ELF-1 (cell line): ENCODE measurements at places on chromosomes 4 and X.

- peak; percentile 60 for DNase-seq
Observed at GRCh38 chr4:165364452-165365080, 14.2 kb upstream of the CPE start.

GRCh38 chrX:132004728-132005127 is 18.4 kb upstream of the STK26 start:
- DNase-seq, result peak; percentile 33

DNA sequence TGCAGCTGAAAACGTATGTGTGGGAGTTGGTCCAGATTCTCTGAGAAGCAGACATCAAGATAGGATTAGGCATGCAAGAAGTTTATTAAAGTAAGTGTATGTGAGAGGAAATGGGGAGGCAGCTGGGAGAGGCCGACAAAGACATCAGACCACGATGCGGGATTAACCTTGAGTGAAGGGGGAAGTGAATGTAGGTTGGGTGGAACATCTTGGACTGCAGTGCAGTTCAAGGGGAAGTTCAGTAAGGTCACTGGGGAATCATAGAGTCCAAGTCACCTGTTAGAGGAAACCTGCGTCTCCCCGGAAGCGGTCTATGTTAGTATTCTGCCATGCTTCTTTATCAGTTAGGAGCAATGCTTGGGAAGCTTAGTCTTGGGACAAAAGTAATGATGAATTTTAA is 22.0 kb downstream of the CXCL8 start:
- no peak for DNase-seq

DNA sequence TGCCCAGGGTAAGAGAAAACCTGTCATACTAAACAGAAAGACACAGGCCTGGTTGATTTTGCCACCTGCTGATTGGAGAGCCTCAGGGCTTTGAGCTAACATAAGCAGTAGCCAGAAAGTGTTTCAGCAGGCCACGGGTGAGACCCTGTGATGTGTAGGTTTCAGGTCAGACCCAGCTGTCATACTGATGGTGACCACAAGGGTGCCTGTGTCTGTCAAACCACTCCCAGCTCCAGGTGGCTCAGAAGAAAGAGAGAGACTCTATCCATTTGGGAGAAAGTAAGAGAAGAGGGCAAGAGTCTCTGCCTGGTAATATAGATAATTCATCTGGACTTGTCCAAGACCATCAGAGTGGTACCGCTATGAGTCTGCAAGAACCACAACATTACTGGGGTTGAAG is 72.8 kb upstream of the NLRP2B start:
- DNase-seq, result peak; percentile 79

DNA sequence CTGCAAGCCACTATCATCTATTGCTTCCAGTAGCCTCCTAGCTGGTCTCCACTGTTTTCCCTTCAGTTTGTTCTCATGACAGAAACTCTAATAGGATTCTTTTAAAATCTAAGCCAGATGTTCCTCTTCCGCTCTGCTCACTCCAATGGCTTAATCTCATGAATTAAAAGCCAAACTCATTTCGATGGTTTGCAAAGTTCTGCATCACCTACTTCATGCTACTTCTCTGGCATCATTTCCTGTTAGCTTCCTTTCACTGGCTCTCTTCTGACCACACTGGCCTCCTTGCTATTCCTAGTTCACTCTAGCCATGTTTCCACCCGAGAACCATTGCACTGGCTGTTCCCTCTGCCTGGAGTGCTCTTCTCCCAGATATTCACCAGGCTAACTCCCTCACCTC is 102.0 kb upstream of the LSM6 start:
- no peak for DNase-seq

GRCh38 chr4:180377741-180378140 is 1865.5 kb upstream of the TENM3 start:
- no peak for DNase-seq

DNA sequence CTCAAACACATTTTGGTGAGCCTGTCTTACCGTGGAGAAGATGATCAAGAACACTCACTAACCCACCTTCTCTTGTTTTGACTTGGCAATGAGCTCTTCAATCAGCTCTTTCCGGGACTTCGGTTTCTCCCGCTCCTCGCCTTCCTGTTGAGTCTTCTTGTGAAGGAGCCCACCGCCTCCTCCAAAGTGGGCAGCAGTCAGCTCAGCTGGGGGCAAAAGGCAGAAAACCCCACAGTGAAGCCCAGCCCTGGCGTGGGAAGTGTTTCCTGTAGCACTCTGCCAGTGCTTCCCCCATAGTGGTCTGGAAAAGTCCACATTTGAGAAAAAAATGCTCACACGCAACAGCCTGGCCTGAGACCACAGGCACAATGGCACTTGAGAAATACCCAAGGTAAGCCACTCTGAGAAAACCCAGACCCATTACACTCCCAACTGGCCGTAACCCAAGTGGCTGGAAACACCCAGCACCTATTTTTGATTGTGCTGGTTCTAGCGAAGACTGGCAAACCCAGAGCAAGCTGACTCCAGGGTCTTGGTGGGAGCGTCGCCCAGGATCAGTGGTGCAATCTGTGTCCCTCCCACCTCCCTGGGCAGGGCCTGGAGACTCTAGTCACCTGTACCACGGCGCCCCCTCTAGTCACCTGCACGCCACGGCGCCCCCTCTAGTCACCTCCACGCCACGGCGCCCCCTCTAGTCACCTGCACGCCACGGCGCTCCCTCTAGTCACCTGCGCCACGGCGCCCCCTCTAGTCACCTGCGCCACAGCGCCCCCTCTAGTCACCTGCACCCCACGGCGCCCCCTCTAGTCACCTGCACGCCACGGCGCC is 8.6 kb downstream of the NOP14 start:
- peak; percentile 80 for DNase-seq

DNA sequence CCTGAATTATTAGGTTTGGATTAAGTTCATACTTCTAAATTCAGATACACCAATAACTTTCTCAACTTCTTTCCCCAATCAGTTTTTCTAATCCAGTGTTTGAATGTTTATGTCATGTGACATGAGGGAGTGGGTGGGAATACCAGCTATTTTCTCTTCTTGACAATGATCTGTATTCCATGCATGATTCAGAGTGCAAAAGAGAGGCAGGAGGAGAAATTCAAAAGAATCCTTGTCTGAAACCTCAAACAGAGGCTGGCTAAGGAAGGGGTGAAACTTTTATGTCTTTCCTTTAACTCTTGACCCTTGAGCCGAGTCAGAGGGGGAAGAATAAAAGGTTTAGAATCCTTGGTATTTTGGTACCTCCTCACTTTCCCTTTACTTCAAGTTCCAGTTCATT is 544.7 kb downstream of the SPRY1 start:
- no peak for DNase-seq

GRCh38 chr4:27096142-27096824 is 235.6 kb downstream of the STIM2 start:
- DNase-seq, result peak; percentile 12

DNA sequence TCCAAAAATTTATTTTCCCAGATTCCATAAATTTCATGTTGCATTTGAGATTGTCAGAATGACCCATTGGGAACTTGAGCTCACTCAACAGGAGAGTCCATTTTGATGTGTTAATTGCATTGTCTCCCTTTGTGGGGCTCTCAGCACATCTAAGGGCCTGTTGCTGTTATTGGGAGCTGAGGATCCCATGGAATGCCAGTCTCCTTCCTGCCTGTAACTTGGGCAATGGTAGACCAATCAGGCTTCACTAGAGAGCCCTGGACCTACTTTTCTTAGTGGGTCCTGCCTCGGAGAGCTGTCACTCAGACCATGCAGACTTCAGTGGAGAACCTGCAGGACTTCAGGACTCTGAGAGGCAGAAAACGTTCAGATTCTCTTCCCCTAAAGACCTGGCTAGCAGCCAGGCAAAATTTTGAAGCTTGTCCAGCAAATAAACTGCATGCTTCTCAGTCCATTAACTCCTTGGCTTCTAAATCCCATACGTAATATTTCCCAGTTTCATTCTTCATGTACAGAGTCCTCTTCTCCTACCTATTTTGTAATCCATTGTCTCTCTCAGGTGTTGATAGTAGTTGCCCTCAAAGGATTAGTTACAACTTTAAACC is 25.1 kb downstream of the OCRL start:
- peak; percentile 5 for DNase-seq

DNA sequence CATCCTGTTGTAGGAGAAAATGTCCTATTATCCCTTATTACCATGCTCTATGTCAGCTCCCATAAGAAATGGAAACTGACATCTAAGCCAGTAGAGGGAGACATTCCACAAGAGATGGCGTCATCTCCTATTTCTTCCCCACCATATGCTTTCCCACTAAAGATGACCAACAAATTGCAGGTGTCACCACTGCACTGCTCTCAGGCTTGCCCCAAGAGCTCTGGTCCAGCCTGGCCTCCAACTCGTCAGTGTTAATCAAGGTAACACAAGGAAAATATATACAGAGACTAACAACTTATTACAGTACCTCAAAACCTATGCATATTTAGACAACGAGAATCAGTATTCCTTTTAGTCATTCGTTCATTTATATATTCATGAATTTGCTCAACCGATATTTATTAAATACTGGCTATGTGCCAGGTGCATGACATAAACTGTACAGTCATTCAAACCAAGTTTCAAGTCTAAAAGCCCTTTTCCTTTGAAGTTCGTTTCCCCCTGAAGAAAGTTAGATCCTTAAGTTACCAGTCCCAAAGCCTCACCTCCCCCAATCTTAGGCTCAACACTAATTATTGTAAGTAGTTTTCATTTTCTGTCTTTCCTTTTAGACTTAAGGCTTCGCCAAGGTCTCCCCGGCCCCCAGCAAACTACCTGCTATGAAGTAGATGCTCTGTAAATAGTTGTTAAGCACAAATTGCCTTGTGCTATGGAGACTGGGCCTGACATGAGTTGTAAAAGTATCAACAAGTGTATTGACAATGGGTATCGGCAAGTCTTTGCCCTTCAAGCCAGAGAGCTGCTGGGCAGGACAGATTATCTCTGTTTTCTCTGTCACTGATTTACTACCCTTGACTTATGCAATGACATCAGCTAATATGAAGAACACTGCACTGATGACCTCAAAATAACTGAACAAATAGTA is 3.1 kb upstream of the FGB start:
- peak; percentile 15 for DNase-seq

- no peak for DNase-seq
Observed at GRCh38 chrX:107760304-107761077, 15.1 kb downstream of the TSC22D3 start.

GRCh38 chr4:147704846-147705245 is 20.9 kb upstream of the PRMT9 start:
- no peak for DNase-seq

GRCh38 chrX:97397371-97397770 is 513.7 kb downstream of the RPA4 start:
- DNase-seq, result no peak

- no peak for DNase-seq
Observed at GRCh38 chr4:183657564-183657963, 1.4 kb downstream of the RWDD4 start.

DNA sequence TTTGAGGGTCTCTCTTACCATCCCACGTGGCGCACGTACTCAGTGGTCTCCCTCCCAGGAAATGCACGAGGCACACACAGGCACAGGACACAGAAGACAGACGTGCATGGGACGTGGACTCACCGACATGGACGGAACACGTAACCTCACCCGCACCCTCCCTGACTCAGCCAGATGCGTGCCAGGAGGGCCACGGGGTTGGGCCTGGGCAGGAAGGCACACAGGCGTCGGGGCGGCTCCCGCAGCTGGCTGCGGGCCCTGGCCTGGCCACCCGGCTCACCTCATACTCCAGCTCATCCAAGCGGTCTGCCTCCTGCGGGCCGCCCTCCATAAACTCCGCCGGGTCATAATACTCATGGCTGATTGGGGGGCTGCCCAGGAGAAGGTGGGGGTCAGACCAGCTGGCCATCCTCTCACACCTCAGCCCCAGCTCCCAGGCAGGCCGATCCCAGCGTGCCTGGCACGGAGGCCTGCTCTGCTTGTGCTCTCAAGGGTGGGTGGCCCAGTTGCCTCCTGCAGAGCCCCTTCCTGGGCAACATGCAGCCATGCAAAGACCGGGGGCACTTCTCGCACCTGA is 12.6 kb downstream of the SSR4 start:
- no peak for DNase-seq

GRCh38 chrX:21740329-21741274 is 17.3 kb downstream of the SMPX start:
- DNase-seq, result peak; percentile 50

- DNase-seq, result no peak
Observed at GRCh38 chr4:170336238-170336775, 246.6 kb upstream of the AADAT start.

DNA sequence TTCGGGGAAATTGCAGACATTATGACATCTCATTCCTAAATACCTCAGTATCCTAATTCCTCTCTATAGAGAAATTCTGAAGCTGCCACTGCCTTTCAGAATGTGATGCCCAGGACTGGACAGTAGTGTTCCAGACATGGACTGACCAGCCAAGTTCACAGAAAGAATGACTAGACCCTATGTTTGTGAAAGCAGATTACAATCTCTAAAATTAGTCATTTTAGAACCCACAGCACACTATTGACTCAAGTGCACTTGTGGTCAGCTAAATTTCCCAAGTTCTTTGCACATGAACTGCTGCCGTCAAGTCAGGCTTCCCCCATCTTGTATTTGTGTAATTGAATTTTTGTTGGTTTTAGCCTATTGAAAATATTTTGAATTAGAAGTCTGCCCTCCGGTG is 81.0 kb upstream of the ESX1 start:
- no peak for DNase-seq

DNA sequence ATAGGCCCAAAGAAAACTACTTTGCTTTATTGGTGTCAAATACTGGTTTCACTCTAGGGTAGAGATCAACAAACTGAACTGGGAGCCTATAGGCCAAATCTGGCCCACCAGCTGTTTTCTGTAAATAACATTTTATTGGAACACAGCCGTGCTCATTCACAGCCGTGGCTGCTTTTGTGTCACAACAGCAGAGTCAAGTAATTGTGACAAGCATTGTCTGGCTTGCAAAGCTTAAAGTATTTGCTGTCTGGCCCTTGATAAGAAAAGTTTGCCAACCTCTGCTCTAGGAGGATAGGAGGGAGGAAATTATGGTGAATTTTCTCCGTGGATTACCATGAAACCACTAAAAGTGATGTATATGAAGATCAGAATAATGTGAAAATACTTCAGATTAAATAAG is 53.4 kb downstream of the GPAT3 start:
- no peak for DNase-seq

DNA sequence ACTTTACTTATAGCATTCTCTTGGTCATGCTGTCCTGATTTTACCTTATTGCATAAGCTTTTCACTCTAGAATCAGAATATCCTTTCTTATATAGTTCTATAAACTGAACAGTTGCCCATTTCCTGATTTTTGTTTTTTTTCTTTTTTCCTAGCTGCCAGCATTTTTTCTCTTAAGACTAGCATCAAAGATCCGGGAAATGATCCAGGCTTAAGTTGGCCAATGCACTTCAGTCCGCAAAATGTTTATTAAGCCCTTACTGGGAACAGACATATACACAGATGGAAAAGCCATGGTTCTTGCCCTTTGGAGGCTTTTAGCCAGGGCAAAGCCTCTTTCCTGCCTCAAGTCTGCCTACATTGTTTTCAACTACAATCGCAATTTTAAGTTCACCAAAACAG is 10.1 kb upstream of the BMP2K start:
- no peak for DNase-seq

DNA sequence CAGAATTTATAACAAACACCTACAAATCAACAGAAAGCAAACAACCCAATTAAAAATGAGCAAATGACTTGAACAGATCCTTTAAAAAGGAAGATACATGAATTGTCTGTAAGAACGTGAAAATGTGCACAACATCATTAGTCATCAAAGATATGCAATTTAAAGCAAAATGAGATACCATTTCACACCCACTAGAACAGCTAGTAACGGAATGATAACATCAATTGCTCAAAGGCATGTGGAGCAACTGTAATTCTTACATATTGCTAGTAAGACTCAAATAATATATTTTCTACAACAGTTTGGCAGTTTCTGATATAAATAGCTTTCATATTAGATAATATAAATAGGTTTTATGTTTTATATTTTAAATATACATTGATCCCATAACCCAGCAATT is 82.5 kb downstream of the LCORL start:
- no peak for DNase-seq
